Thymus (tissue), 14 donors: ENCODE measurements at places on chromosomes 11 and 22. TPM values are rescaled to one million over a fixed set of nuclear protein-coding genes. Genes with fewer than 3 reads are reported as not detected.

Gene TUBA8
- total RNA-seq: 0.57 TPM

Gene ABTB2
- 1.6 TPM for total RNA-seq

- DNase-seq: no peak
Measured at GRCh38 chr22:17260298-17260697, 41.1 kb upstream of the ADA2 start.

GRCh38 chr22:28981818-28982499 lies 79.7 kb downstream of the C22orf31 start:
- DNase-seq: no peak

Gene CSF2RB
- total RNA-seq: 8.5 TPM

Gene WT1
- total RNA-seq: 0.94 TPM

Gene FOXRED1
- 29.5 TPM for total RNA-seq

Gene KIF18A
- 14.0 TPM for total RNA-seq

DNA sequence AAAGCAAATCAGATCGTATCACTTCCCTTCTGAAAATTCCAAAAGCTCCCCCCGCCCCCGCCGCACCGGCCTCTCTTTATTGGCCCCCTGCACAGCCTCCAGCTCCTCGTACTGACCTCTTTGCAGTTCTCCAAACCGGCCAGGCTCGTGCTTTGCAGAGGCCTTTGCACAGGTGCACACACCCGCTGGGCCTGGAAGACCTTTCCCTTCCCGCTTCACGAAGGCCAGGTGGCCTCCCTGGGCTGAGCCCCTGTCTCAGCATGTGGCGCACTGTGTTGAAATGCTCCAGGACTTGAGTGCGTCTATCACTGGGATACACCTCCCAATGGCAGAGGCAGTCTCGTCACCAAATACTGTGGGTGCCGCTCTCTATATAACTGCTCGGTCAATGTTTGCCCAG lies 13.2 kb upstream of the ADA2 start:
- DNase-seq: no peak

DNA sequence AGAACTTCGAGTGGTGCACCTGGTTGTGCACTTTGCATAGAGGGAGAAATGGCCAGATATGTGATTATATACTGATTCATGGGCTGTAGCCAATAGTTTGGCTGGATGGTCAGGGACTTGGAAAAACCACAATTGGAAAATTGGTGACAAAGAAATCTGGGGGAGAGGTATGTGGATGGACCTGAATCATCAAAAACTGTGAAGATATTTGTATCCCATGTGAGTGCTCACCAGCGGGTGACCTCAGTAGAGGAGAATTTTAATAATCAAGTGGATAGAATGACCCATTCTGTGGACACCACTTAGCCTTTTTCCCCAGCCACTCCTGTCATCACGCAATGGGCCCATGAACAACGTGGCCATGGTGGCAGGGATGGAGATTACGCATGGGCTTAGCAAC lies 48.0 kb upstream of the NARS2 start:
- DNase-seq: no peak

Gene GPHA2
- total RNA-seq: 0.47 TPM

GRCh38 chr11:101442171-101442570 lies 141.6 kb downstream of the TRPC6 start:
- DNase-seq: no peak

- no peak for DNase-seq
Measured at GRCh38 chr22:43528601-43529360, 117.0 kb downstream of the MPPED1 start.

Gene GDPD5
- total RNA-seq: 3.1 TPM

Gene IFT27
- total RNA-seq: 23.0 TPM

- no peak for DNase-seq
Measured at GRCh38 chr11:66068923-66069714, 953 bp upstream of the PACS1 start.

- no peak for DNase-seq
Measured at GRCh38 chr11:10975287-10975721, 117.5 kb upstream of the ZBED5 start.

Gene TMEM25
- total RNA-seq: 4.2 TPM

DNA sequence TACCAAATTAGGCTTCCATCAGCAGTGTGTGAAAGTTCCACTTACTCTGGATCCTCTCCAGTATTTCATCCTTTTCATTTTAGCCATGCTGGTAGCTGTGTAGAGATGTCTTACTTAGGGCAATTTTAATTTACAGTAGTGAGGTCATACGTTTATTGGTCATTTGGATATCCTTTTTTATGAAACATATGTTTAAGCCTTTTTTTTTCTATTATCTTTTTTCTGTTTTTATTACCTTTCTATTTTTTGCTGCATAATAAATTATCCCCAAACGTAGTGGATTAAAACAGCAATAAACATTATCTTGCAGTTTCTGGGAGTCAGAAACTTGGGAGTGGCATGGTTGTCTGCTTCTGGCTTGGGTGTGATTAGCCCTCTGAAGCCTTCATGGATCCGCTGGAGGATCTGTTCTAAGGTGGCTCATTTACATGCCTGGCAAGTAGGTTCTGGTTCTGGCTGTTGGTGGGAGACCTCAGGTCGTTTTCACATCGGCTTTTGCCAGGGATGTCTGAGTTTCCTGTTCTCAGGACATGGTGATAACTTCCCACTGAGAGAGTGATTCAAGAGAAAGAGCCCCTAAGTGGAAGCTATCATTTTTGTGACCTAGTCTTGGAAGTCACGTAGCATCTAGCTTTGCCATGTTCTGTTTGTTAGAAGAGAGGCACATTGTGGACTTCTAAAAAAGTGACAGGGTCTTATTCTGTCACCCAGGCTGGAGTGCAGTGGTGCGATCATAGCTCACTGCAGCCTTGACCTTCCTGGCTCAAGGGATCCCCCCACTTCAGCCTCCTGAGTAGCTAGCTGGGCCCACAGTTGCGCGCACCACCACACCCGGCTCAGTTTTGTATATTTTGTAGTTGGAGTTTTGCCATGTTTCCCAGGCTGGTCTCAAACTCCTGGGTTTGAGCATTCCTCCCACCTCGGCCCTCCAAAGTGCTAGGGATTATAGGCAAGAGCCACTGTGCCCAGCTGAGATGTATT lies 38.6 kb downstream of the PPP6R3 start:
- DNase-seq: no peak

Gene RFPL2
- 0.19 TPM for total RNA-seq

Gene OR4A15
- total RNA-seq: not detected

- DNase-seq: no peak
Measured at GRCh38 chr11:118783724-118784495, 7.1 kb downstream of the DDX6 start.

DNA sequence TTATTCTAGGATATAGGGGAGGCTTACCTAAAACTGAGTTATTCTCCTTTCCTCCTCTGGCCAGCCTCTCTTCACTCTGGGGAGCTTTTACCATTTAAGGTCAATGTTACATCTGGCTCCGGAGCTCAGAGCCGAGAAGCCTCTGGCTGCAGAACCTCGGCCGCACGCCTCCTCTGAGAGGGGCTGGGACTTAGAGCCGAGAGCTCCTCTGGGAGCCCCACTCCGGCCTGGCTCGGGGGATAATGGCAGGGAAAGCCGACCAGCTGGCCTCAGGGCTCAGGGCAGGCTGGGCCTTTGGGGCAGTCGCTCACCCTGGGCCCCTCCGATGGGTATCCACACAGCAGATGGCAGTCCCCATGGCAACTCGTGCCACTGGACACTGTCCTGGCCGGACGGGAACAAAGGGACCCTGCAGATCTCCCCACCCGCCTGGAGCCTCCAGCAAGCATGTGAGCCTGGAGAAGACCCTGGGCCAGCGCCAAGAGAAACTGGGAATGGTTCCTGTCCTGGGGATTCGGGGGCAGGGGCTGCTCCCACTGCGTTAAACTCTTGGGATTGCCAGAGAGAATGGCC lies at the start of gene IRAG1:
TSS of gene IRAG1 (minus strand) at position 247 of the 573 bp plus-strand sequence. CDS start at position 94, 153 bp downstream.
- no peak for DNase-seq

DNA sequence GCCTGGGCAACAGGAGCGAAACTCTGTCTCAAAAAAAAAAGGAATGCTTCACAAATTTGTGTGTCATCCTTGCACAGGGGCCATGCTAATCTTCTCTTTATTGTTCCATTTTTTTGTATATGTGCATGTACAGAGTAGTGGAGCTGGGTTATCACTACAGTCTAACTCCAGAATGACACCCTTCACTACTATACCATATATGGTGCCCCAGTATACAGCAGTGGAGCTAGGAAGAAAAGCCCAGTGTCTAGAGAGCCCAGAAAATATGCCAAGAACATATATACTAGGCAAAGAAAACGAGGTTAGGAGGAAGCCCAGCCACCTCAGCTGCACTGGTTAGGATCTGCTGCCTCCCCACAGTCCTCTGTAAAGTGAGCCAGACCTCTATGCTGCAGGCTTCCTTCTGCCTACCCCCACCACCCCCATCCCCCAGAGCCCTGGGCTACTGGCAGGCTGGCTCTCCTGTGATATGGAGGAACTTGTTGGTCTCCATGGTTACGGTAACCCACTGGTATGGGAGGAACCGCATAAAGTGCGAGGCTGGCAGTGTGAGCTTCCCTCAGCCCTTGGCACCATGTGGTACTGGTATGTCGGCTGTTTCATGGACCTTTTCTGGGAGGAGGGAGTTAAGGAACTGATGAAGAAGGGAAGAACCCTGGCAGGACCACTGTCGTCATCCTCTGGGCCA lies 34.3 kb downstream of the RCOR2 start:
- DNase-seq: peak; percentile 72

Gene TMPRSS6
- 0.57 TPM for total RNA-seq

DNA sequence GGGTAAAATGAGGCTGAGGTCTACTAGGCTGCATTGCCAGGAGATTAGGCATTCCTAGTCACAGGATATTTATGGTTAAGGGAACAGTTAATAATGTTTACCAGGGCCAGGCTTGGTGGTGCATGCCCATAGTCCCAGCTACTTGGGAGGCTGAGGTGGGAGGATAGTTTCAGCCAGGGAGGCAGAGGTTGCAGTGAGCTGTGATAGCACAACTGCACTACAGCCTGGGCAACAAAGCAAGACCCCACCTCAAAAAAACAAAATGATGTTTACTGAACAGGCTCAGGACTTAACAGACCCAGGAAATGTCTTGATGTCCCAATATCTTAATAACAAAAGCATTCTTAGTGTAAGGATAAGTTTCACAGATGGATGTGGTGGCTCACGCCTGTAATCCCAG lies 2.8 kb upstream of the MRPL16 start:
- no peak for DNase-seq

GRCh38 chr22:31748490-31748889 lies 1.4 kb downstream of the PRR14L start:
- no peak for DNase-seq

GRCh38 chr11:110829873-110830272 lies 117.6 kb upstream of the ARHGAP20 start:
- DNase-seq: no peak

Gene DTX4
- 1.6 TPM for total RNA-seq

Gene KRTAP5-2
- not detected for total RNA-seq
